ENCODE measurements at places on chromosomes 5 and 9. TPM values are rescaled to one million over a fixed set of nuclear protein-coding genes. Genes with fewer than 3 reads are reported as not detected.

Gene PRELID2
- total RNA-seq, result 3.6 TPM

Gene ZDHHC11
- total RNA-seq, result 4.6 TPM

Gene CSF2
- total RNA-seq, result 61.5 TPM

Gene GHR
- total RNA-seq, result not detected

DNA sequence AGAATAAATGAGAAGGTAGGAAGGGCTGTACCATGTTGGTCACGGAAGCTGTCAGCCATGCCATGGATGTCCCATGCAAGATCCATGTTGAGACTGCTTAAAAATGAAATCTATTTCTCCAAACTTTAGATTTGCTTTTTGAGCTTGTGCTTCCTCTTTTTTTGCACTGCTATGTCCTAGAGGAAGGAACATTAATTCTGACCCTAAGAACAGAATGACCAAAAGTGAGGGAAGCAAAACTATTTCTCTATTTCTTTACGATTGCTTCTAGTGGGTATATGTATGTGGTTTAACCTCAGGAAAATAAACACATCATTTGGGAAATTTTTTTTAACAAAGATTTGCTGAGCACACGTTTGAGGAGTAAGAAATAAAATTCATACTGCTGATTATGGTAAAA is 84.6 kb downstream of the USP20 start:
- H3K27me3 ChIP-seq, result no peaks in the 10 kb centered on the region
- DNase-seq, result no peak
- peaks cover 75% of the 10 kb centered on the region for H3K36me3 ChIP-seq
- H3K27ac ChIP-seq, result peak overlapping the region; percentile 71

- no peak for DNase-seq
- H3K27ac ChIP-seq, result no peak overlapping the region
- H3K36me3 ChIP-seq, result no peaks in the 10 kb centered on the region
Observed at GRCh38 chr5:29899583-29899982, 1293.9 kb upstream of the CDH6 start.

DNA sequence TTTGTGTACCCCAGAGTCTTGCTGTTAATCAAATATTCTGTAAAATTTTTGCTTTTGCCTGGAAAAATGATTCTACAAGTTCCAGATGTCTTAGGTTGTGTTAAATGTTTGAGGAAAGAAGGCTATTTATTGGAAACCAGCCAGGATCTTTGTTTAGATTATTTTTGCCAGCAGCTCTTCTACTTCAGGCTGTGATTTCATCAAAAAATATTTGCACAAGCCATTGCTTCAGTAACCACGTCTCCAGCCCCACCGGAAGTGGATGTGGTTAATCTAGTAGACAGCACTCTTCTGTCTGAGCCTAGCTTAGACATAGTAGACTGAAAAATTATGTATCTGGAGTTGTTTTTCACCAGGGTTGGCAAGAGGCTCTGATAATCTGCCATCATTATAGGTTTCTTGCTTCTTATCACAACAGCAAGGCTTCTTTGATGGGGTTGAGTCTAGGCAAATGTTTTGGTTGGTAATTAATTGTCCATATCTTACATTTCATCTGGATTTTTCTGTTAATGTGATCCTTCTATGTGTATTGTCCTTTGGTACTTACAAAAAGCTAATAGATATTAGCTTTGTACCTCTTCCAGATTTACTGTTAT is 17.1 kb downstream of the KCTD16 start:
- no peak overlapping the region for H3K27ac ChIP-seq
- peaks cover 3% of the 10 kb centered on the region for H3K36me3 ChIP-seq
- peak; percentile 93 for DNase-seq
- H3K4me1 ChIP-seq, result peaks cover 44% of the 10 kb centered on the region
- H3K4me3 ChIP-seq, result peak overlapping the region; percentile 28

DNA sequence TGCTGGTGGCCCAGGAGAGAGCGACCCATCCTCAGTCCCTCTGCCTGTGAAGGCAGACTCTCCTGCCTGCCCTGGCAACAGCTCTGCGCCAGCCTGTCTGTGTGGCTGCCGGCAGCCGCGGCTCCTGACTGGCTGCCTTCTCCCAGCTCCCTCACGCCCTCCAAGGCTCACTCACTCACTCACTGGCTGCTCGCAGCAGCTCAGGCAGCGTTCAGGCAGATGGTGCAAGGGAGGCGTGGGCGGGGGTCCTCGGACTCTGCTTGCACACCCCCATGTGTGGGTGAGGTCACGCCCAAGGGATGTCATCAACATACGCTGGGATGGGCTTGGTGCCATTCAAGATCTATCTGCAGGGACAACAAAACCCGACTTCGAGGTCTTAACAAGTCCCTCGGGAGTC is 66.7 kb downstream of the DAB2IP start:
- H3K27ac ChIP-seq, result no peak overlapping the region
- H3K27me3 ChIP-seq, result no peaks in the 10 kb centered on the region
- no peak overlapping the region for H3K4me3 ChIP-seq
- H3K4me1 ChIP-seq, result no peaks in the 10 kb centered on the region
- H3K36me3 ChIP-seq, result no peaks in the 10 kb centered on the region
- no peak for DNase-seq

DNA sequence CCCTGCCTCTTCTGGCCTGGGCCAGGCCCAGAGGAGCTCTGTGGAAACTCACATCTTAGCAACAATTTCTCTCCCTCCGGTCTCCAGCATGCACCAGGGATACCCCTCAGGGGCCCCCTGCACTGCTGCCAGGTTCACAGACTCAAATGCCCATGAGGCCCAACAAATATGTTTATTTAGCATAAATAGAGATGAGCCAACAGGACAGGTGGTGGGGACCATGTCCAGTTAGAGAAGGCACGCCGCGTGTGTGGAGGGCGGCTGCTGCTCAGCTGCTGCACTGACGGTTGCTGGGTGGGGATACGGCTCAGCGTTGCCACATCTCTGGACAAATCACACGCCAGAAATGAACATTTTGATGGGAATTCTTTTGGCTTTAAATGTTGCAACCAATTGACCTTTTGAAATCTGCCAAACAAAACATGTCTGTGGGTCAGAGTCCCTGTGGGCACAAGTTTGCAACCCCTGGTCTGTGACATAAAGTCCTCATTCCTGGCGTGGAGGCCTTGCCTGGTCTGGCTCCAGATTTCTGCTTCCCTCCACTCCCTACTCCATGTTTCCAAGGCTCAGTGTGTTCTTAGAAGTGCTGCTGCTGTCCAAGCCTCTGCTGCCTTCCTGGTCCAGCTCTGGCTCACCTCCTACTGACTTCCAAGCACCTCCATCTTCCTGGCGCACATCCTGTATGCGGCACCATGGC is 88.9 kb downstream of the AMBP start:
- no peak for DNase-seq
- no peaks in the 10 kb centered on the region for H3K36me3 ChIP-seq
- H3K4me3 ChIP-seq, result no peak overlapping the region
- H3K4me1 ChIP-seq, result peaks cover 8% of the 10 kb centered on the region

GRCh38 chr9:127758843-127759242 is 19.6 kb downstream of the SH2D3C start:
- peak overlapping the region; percentile 10 for H3K27ac ChIP-seq
- no peak for DNase-seq
- H3K4me1 ChIP-seq, result peaks cover 16% of the 10 kb centered on the region
- H3K4me3 ChIP-seq, result no peak overlapping the region

DNA sequence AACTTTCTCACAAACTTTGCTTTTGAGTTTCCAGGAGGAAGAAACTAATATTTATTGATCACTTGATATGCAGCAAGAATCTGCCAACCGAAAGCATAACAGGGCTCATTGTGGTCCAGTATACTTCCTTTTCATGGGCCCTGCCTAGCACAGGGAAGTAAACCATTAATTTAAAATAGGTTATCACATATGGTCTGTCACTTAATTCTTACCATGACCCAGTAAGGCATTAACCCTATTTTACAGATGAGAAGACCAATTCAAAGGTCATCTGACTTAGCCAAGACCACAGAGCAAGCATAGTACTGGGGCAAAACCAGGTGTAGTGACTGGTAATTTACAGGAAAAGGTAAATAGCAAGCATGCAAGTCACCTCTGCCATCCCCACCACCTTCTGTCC is 336.9 kb upstream of the DMAC1 start:
- no peak overlapping the region for H3K4me3 ChIP-seq
- no peaks in the 10 kb centered on the region for H3K36me3 ChIP-seq
- no peaks in the 10 kb centered on the region for H3K27me3 ChIP-seq
- H3K4me1 ChIP-seq, result no peaks in the 10 kb centered on the region

- H3K36me3 ChIP-seq, result peaks cover 9% of the 10 kb centered on the region
- no peak for DNase-seq
- H3K27me3 ChIP-seq, result peaks cover 9% of the 10 kb centered on the region
- H3K4me1 ChIP-seq, result peaks cover 44% of the 10 kb centered on the region
- H3K27ac ChIP-seq, result no peak overlapping the region
Observed at GRCh38 chr9:95726756-95727155, 148.7 kb upstream of the ERCC6L2 start.

- H3K36me3 ChIP-seq, result peaks cover 22% of the 10 kb centered on the region
- no peak for DNase-seq
- no peaks in the 10 kb centered on the region for H3K27me3 ChIP-seq
- H3K27ac ChIP-seq, result no peak overlapping the region
- H3K4me1 ChIP-seq, result peaks cover 5% of the 10 kb centered on the region
- H3K4me3 ChIP-seq, result no peak overlapping the region
Observed at GRCh38 chr5:75363111-75363510, 26.1 kb downstream of the HMGCR start.

- peaks cover 30% of the 10 kb centered on the region for H3K4me1 ChIP-seq
- H3K36me3 ChIP-seq, result no peaks in the 10 kb centered on the region
- no peak overlapping the region for H3K27ac ChIP-seq
Observed at GRCh38 chr5:142078221-142078620, 30.4 kb upstream of the NDFIP1 start.

DNA sequence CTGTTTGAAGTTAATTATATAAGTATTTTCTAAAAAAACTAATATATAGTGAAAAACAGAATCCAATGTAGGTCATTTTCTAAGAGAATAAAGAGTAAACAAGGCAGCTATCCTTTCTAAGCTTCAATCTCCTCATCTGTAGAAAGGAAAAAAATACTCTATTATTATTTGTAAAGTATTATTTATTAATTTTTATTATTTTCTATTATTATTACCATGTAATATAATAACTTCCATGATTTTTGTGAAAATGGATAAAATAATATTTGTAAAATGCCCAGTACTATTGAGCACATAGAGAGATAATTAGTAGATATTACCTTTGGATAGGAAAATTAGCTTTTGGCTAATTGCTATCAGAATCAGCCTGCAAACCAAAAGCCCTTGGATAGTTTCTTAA is 684.4 kb downstream of the MTRR start:
- no peaks in the 10 kb centered on the region for H3K4me1 ChIP-seq
- no peak overlapping the region for H3K4me3 ChIP-seq
- no peaks in the 10 kb centered on the region for H3K27me3 ChIP-seq
- no peak for DNase-seq

GRCh38 chr5:140557965-140558364 is 692 bp upstream of the SRA1 start:
- peaks cover 42% of the 10 kb centered on the region for H3K4me1 ChIP-seq
- no peak for DNase-seq
- H3K4me3 ChIP-seq, result peak overlapping the region; percentile 81
- peak overlapping the region; percentile 89 for H3K27ac ChIP-seq
- H3K27me3 ChIP-seq, result no peaks in the 10 kb centered on the region

GRCh38 chr5:33491941-33492340 is 51.2 kb downstream of the TARS1 start:
- DNase-seq, result no peak
- no peaks in the 10 kb centered on the region for H3K4me1 ChIP-seq
- no peak overlapping the region for H3K4me3 ChIP-seq
- no peaks in the 10 kb centered on the region for H3K36me3 ChIP-seq
- H3K27ac ChIP-seq, result no peak overlapping the region

DNA sequence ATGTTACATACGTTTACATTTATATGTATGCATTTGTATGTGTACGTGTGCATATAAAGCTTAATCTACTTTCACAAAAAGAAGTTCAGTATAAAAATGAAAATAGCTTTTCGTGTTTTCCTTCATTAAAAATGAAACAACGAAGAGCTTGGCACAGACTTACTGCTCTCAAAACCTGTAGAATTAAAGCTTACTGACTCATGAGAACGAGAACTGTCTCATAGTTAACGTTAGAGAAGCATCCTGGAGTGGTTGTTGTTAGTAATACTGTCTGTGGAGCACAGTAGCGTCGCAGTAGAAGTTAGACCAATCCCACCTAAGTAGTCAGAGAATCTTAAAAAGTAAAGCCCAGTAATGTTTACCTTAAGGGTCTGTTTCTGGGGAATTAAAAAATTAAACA is 1.3 kb downstream of the MAT2B start:
- peak overlapping the region; percentile 99 for H3K27ac ChIP-seq
- H3K4me1 ChIP-seq, result peaks cover 40% of the 10 kb centered on the region
- H3K36me3 ChIP-seq, result peaks cover 6% of the 10 kb centered on the region
- peak; percentile 36 for DNase-seq

- no peak overlapping the region for H3K27ac ChIP-seq
- H3K4me3 ChIP-seq, result no peak overlapping the region
- DNase-seq, result no peak
- H3K27me3 ChIP-seq, result peaks cover 56% of the 10 kb centered on the region
Observed at GRCh38 chr9:137136881-137137607, 1.9 kb upstream of the GRIN1 start.

- no peaks in the 10 kb centered on the region for H3K36me3 ChIP-seq
- no peak overlapping the region for H3K4me3 ChIP-seq
- no peaks in the 10 kb centered on the region for H3K27me3 ChIP-seq
- H3K27ac ChIP-seq, result no peak overlapping the region
Observed at GRCh38 chr9:4435197-4435596, 55.1 kb upstream of the SLC1A1 start.

- H3K4me3 ChIP-seq, result no peak overlapping the region
- DNase-seq, result no peak
- H3K27me3 ChIP-seq, result no peaks in the 10 kb centered on the region
- H3K27ac ChIP-seq, result no peak overlapping the region
- H3K4me1 ChIP-seq, result peaks cover 16% of the 10 kb centered on the region
Observed at GRCh38 chr5:131644370-131644769, 9.3 kb upstream of the RAPGEF6 start.

GRCh38 chr9:100324594-100325200 is 28.0 kb downstream of the TEX10 start:
- peaks cover 40% of the 10 kb centered on the region for H3K36me3 ChIP-seq
- no peak overlapping the region for H3K27ac ChIP-seq
- no peak overlapping the region for H3K4me3 ChIP-seq
- no peaks in the 10 kb centered on the region for H3K27me3 ChIP-seq
- DNase-seq, result no peak

GRCh38 chr5:89445106-89445745 is 562.2 kb upstream of the MEF2C start:
- DNase-seq, result no peak
- H3K4me1 ChIP-seq, result no peaks in the 10 kb centered on the region
- no peaks in the 10 kb centered on the region for H3K27me3 ChIP-seq
- H3K36me3 ChIP-seq, result no peaks in the 10 kb centered on the region
- no peak overlapping the region for H3K4me3 ChIP-seq

DNA sequence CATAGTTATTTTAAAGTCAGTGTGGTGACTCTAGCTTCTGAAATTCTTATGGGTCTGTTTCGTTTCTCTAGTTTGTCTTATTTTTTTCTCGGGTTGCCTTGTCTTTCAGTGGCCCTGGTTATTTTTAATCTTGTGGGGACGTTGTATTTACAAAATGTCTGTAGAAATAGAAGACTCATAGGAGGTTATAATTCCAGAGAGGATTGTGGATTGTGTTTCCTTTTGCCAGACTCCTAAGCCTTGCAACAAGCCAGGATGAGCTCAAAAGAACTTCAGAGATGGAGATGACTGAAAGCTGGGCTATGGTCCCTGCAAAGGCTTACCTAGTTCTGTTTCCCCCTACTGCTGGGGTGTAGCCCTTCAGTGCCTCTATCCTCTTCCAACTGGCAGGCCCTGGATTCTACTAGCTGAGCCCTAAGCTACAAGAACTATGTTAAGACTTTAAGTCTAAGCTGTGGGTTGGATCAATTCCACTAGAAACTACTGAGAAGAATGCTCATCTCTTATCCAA is 32.2 kb upstream of the LECT2 start:
- peaks cover 7% of the 10 kb centered on the region for H3K27me3 ChIP-seq
- no peak overlapping the region for H3K27ac ChIP-seq
- no peaks in the 10 kb centered on the region for H3K4me1 ChIP-seq
- H3K36me3 ChIP-seq, result no peaks in the 10 kb centered on the region

- peak; percentile 48 for DNase-seq
- no peak overlapping the region for H3K27ac ChIP-seq
- peaks cover 33% of the 10 kb centered on the region for H3K4me1 ChIP-seq
- H3K4me3 ChIP-seq, result no peak overlapping the region
Observed at GRCh38 chr5:137737349-137738131, 1.7 kb upstream of the KLHL3 start.
